ENCODE measurements at places on chromosomes 1 and 21.

GRCh38 chr1:157910270-157910669 lies 68.7 kb upstream of the CD5L start:
- DNase-seq: no peak

DNA sequence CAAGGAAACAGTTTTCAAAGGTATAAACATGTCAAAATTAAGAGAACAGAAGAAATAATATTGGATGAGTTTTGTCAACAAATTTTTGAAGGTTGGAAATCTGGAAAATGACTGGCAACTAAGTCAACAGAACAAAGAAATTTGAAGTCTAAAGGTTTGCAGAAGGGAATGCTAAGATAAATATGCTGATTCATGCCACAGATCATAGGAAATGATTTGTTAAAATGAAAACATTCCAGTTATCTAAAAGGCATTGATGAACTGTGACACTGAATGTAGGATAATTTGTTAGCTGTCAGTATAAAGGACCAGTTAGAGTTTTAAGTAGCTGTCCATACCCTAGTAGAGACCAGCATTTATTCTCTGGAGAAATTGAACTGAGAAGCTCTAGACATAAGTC lies 157.9 kb upstream of the CHRM3 start:
- no peak for DNase-seq

DNA sequence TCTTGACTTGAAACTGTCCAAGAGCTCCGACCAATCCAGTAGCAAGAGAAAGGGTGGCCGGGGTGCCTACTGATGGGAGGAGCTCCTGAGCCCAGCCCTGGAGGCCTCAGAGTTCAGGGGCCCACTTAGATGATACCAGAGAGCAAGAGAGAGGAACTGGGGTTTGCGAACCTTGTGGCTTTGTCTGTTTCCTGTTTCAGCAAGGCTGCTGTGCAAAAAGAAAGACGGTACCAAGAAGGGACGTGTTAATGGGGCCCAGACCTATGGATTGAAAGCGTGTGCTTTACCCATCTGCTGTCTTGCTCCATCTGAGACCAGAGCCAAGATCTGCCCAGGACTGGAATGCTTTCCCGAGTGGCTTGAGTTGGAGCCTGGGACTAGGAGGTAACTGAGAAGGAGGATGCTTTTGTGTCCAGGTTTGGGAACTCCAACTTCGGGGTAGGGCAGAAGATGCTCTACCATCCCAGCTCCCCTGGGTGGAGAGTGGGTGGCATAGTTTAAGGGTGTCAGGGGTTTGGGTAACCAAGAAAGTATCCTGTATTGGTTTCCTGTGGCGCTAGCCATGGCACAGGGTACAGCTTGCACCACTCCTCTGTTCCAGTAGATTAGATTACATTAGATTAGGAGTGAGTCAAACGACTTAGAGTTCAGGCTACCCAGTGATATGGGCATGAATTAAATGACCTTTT lies at the start of gene TRAF3IP3:
Gene TRAF3IP3, plus strand, starts transcription at position 128 of the 689 bp plus-strand sequence. CDS start 3,987 bp downstream, outside the sequence.
- peak; percentile 60 for DNase-seq

DNA sequence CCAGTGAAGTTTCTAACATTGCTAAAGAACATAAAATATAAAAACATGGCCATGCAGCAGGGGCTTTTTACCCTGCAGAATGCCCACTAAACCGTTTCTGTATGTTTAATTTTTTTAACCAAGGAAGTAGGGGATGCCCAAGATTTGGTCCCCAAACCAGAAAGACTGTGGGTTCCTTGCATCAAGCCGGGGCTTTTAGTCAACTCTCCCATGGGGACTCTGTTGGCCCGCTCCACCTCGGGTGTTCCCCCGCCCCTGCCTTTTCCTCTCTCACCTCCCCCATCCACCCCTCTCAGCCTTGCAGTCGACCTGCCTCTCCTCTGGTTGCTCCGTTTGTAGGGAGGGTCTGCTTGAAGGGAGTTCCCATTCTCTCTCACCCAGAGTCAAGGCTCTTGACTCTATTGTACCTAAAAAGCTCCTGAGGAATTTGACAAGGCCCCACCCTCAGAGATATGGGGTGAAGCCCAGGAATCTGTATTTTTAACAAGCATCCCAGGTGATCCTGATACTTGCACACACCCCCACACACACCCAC lies 117.5 kb downstream of the TOMM20 start:
- peak; percentile 68 for DNase-seq

DNA sequence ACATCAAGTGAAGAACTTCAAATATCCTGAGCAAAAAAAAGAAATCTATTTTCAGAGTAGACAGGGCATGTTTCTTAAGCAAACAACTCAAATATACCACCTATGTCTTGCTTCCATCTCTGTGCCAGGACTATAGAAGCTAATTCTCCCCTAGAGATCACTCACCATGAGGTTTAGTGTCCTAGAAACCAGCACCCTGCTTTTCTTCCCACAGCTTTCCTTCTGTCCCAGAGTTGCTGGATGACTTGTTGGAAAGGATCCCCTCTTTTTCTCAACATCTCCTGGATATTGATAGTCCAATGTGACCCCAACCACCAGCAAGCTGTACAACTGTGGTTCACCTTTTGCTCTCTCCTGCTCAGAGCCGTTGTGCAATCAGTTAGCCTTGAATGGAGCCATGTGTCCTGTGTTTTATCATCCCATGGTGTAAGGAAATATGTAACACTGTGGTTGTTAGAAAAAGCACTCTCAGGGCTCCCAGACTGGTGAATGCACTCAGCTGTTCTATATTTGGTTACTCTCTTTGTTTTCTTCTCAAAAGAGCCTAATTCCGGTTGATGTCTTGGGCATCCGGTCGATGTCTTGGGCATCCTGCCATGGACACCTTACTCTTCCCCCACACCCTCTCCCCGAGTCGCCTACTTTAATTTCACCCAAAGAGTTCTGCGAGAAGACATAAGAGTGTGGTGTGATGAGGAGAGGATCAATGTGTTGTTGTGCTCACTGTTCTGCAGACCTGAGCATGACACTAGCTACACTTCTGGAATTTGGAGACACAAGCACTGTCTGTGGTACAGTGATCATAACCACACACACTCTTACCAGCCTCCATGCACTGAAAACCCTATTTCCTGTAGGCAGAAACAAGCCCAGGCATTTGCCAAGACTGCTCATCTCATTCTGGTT lies 1.7 kb downstream of the TNFSF4 start:
- DNase-seq: no peak

GRCh38 chr1:181124291-181124751 lies 35.8 kb downstream of the IER5 start:
- no peak for DNase-seq

- no peak for DNase-seq
Measured at GRCh38 chr1:27763358-27763757, 9.7 kb upstream of the STX12 start.

DNA sequence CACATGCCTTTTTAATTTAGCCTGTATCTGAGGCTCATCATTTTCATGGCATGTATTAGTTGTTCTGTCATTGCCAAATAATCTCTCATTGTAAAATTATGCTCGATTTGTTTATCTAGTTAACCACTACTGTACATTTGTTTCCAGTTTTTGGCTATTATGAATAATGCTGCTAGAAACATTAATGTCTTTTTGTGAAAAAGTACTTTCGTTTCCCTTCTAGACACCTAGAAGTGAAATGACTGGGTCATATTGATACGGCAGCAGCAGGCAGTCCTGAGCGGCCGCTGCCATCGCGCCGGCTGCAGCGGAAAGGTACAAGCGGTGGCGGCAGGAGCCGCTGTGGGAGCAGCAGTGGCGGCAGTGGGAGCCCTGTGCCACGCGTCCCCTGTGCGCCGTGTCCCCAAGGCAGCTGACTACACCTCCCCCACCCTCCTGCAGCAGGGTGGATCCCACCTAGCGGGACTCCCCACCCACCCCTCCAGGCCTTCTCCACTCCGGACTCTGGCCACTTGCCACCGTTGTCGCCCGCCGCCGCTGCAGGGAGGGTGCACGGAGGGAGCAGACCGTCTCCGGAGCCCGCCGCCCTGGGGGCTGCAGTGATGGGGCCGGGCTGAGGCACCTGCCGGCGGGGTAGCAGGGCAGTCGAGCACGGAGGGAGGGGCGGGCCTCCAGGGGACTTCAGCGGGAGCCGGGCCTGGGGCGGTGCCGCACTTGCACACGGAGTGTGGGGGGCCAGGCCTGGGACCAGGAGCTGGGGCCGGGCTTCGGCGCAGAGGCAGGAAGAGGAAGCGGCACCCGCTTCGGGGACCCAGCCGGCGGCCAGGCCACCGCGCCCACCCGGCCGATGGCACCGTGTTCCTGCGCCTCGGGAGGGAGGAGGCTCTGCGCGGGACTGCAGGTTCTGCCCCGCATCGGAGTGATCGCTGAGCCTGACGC lies 66.8 kb upstream of the RGS7 start:
- DNase-seq: peak; percentile 4

GRCh38 chr1:77476475-77476874 lies 194.7 kb downstream of the AK5 start:
- no peak for DNase-seq

DNA sequence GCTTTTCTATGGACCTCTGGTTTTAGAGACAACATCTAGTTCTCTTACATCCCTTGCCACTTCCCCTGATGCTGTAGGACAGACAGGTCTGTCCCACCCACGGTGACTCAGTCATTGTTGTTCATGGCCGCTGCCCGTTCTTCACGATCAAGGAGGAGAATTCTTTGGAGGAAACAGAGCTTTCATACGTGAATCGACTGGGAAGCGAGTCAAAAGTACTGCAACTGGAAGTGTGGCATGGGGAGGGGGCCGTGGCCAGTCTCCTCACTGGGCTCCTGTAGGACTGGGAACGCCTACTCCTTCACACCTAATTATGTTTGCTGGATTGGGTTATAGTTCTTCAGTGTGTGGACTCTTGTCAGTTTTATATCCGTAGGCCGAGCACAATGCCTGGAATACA lies 4.4 kb upstream of the SLC37A1 start:
- DNase-seq: no peak

GRCh38 chr1:37478890-37479254 lies 4.5 kb downstream of the ZC3H12A start:
- no peak for DNase-seq

DNA sequence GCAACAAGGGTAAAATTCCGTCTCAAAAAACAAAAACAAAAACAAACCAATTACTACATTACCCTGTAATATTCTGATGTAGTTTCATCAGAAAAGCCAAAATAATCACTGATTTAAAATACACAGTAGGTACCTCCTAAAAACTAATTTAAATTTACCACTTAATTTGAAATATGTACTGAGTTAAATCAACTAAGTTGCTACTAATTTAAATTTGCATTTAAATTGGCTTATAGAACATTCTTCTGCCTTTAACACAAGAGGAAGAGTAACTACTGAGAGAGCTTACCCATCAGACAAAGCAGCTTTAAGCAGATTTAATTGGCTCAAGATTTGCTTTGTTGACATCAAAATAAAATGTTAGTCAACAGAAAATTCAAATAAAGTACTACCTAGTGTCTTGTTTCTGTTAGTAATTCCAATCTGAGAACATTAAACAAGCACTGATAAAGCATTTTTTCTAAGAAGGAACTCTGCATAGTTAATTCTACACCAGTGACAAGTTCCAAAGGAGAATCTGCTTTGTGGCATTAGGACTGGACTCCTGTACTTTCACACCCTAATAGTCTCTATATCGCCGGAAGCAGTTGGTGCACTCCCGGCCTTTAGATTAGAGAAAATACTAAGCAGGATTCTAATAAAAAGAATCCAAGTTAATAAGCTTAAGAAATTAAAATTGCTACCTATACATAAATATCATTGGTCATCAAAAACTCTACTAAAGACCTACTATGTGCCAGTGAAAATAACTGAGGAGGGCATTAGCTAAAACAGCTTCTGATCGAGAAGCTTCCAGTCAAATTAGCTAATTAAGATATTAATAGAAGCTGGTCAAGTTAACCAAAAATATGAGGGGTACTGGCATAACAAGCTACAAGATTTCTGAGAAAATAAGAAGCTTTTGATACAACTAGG lies 8.4 kb downstream of the LUZP1 start:
- DNase-seq: no peak

GRCh38 chr21:41614511-41614910 lies 106.6 kb upstream of the TMPRSS2 start:
- DNase-seq: no peak

GRCh38 chr1:12561121-12561520 lies 56.9 kb downstream of the DHRS3 start:
- no peak for DNase-seq

- no peak for DNase-seq
Measured at GRCh38 chr1:19869929-19870328, 12.3 kb upstream of the OTUD3 start.

DNA sequence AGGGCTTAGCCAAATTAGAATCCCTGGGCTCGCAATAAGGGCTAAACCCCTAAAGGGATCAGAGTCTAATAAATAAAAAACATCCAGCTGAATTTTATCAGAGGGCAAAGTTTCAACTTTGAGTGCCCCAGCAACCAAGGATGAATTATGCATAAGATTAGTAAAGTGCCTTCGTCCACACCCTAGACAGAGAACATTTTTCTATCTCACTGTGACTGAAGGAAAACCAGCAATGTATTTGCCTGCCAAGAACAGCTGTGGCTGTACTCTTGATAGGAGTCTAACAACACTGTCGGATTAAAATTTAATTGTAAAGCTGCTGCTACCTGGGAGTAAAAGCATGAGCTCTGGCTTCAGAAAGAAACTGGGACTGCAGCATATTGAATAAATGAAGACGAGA lies 23.3 kb downstream of the WNT2B start:
- DNase-seq: no peak

DNA sequence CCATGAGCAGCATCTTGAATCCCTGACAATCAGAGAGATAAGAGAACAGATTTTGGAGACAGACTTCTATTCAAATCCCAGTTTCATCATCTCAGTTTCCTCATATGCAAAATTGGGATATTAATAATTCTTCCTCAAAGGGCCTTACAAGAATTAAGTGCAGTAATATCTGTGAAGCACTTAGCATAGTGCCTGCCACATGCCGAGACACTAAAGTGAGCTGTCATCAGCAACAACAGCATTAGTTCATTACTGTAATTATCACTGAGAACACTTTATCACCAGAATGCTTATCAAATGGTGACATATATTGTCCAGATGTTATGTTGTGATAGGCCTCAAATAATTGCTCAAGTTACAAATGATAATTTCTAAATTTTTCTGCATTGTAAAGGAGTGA lies 922 bp upstream of the FCRLB start:
- no peak for DNase-seq

DNA sequence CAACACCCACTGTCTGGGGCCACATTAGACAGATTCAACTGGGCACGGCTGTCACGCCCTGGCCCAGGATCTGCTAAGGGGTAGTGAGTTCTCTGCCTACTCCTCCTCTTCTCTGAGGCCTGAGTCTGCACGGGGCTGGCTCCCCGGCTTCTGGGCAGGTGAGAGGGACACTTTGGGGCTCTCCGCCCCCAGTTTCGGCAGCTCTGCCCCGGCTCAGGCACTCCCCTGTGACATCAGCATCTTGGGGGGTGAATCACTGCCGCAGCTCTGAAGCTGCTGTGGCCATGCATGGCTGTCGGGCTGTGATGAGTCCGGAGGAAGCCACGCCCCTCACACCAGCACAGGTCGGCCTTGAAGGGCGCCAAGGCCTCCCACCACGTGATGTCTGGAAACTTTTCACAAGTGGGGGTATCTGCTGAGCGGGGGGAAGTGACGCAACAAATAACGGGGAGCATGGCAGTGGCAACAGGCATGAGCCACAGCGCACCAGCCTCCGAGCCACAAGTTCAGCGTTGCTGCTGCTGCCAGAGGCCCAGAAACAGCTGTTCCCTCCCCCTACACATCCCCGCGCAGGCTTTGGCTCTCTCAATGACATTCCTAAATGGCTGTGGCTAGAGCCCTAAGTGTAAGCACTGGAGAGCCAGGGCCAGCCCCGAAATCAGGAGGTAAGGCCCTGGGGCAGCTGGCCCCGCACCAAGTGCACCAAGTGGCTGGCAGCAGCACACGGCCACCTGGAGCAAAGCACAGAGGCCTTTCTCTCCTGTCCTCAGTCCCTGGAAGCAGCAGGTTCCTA lies 26.3 kb downstream of the ZBTB17 start:
- DNase-seq: peak; percentile 88

GRCh38 chr1:2135441-2135841 lies 59.1 kb downstream of the FAAP20 start:
- DNase-seq: no peak

Data from stimulated activated CD8-positive, alpha-beta memory T cell treated with anti-CD3 and anti-CD28 coated beads, Interleukin-2, amount 100 ng/mL, for 48 hours (primary cell).